Colonic mucosa (tissue), 4 donors: ENCODE measurements at places on chromosomes 1 and 21. TPM values are rescaled to one million over a fixed set of nuclear protein-coding genes. Genes with fewer than 3 reads are reported as not detected.

The PTPN7 gene
- 2.0 TPM for total RNA-seq

The PTGER3 gene
- total RNA-seq: 1.2 TPM

The LDLRAD1 gene
- 0.24 TPM for total RNA-seq

The EVI5 gene
- 29.0 TPM for total RNA-seq

DNA sequence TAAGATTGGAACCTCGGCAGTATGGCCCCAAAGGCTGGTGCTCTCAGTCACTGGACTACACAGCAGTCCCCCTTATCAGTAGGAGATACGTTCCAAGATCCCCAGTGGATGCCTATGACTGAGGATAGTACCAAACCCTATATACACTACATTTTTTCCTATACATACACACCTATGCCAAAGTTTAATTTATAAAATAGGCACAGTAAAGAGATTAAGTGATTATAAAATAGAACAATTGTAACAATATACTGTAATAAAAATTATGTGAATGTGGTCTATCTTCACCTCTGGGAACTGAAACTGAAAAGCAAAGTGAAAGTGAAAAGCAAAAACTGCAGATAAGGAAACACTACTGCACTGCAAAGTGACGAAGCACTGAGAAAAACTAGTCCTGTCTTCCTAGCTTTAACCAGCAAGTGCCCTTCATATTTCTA is 96.8 kb downstream of the INTS7 start:
- no peak overlapping the region for H3K4me3 ChIP-seq
- H3K36me3 ChIP-seq: no peaks in the 10 kb centered on the region
- DNase-seq: no peak

GRCh38 chr1:198030682-198031081 is 113.5 kb downstream of the LHX9 start:
- no peak overlapping the region for H3K27ac ChIP-seq
- DNase-seq: no peak
- H3K36me3 ChIP-seq: no peaks in the 10 kb centered on the region

- no peak overlapping the region for H3K4me3 ChIP-seq
- H3K27me3 ChIP-seq: no peaks in the 10 kb centered on the region
- H3K27ac ChIP-seq: no peak overlapping the region
- no peak for DNase-seq
- no peaks in the 10 kb centered on the region for H3K4me1 ChIP-seq
These were observed 213.2 kb downstream of the TGFB2 start for GRCh38 chr1:218558271-218558810.

DNA sequence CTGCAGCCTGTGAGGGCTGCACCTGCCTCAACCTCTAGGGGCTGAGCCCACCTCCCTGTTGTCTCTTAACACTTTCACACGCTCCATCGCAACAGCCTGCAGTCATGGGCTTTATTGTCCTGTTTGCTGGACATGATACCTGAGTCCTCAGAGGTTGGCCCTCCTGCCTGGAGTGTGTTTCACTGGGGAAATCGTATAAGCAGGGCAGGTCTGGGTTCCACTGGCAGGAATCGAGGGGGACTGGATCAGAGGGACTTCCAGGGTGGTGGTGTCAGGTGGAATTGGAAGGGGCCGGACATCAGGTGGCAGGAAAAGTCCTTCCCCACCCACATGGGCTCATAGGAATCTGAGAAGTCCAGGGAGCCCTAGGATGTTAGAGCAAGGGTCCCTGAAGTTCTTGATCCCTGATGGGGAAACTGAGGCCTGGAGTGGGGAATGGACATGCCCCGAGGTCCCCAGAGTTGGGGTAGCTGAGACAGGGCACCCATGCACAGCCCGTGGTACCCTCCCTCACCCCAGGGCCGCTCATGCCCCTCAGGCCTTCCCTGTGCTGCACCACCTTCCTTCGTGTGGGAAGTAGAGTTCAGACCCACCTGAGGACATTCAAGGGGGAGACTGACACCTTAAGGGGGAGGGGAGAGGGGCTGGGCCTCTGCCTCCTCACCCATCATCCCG is 66.6 kb downstream of the PIK3CD start:
- H3K4me1 ChIP-seq: no peaks in the 10 kb centered on the region
- no peaks in the 10 kb centered on the region for H3K27me3 ChIP-seq
- H3K4me3 ChIP-seq: no peak overlapping the region
- DNase-seq: no peak
- peak overlapping the region; percentile 62 for H3K27ac ChIP-seq
- H3K36me3 ChIP-seq: no peaks in the 10 kb centered on the region

- no peak overlapping the region for H3K4me3 ChIP-seq
- no peak for DNase-seq
- H3K4me1 ChIP-seq: no peaks in the 10 kb centered on the region
- H3K27me3 ChIP-seq: no peaks in the 10 kb centered on the region
- no peaks in the 10 kb centered on the region for H3K36me3 ChIP-seq
These were observed 20.4 kb upstream of the LAMC1 start for GRCh38 chr1:183002797-183003196.

DNA sequence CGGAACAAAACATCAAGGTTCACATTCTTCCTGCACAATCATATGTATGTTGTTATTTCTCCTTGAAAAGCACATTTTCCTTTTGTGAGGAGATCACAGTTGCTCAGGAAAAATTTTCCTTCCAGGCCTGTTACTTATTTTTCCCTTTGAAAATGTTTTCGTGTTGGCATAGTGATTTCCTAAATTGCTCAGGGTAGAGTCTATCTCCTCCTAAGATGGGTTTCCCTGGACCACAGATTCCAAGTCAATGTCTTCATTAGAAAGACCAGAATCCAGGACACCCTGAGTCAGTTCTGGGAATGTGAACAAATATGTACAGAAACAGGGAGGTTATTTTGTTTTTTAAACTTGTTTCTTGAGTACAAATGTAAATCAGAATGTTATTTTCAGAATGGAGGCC is 94.3 kb upstream of the C1orf105 start:
- H3K27ac ChIP-seq: no peak overlapping the region
- DNase-seq: no peak
- no peaks in the 10 kb centered on the region for H3K4me1 ChIP-seq
- H3K27me3 ChIP-seq: no peaks in the 10 kb centered on the region
- no peaks in the 10 kb centered on the region for H3K36me3 ChIP-seq
- H3K4me3 ChIP-seq: no peak overlapping the region

- no peaks in the 10 kb centered on the region for H3K4me1 ChIP-seq
- no peak for DNase-seq
- no peaks in the 10 kb centered on the region for H3K27me3 ChIP-seq
- no peaks in the 10 kb centered on the region for H3K36me3 ChIP-seq
- H3K4me3 ChIP-seq: no peak overlapping the region
These were observed 223.6 kb upstream of the DEPDC1 start for GRCh38 chr1:68720476-68720875.

- no peaks in the 10 kb centered on the region for H3K27me3 ChIP-seq
- no peak overlapping the region for H3K4me3 ChIP-seq
- H3K36me3 ChIP-seq: no peaks in the 10 kb centered on the region
- no peaks in the 10 kb centered on the region for H3K4me1 ChIP-seq
- no peak for DNase-seq
- no peak overlapping the region for H3K27ac ChIP-seq
These were observed 17.2 kb downstream of the TIE1 start for GRCh38 chr1:43317817-43318471.

- DNase-seq: no peak
- H3K4me3 ChIP-seq: no peak overlapping the region
- no peak overlapping the region for H3K27ac ChIP-seq
- no peaks in the 10 kb centered on the region for H3K27me3 ChIP-seq
- no peaks in the 10 kb centered on the region for H3K36me3 ChIP-seq
- no peaks in the 10 kb centered on the region for H3K4me1 ChIP-seq
These were observed 17.7 kb downstream of the TNR start for GRCh38 chr1:175725684-175726083.

DNA sequence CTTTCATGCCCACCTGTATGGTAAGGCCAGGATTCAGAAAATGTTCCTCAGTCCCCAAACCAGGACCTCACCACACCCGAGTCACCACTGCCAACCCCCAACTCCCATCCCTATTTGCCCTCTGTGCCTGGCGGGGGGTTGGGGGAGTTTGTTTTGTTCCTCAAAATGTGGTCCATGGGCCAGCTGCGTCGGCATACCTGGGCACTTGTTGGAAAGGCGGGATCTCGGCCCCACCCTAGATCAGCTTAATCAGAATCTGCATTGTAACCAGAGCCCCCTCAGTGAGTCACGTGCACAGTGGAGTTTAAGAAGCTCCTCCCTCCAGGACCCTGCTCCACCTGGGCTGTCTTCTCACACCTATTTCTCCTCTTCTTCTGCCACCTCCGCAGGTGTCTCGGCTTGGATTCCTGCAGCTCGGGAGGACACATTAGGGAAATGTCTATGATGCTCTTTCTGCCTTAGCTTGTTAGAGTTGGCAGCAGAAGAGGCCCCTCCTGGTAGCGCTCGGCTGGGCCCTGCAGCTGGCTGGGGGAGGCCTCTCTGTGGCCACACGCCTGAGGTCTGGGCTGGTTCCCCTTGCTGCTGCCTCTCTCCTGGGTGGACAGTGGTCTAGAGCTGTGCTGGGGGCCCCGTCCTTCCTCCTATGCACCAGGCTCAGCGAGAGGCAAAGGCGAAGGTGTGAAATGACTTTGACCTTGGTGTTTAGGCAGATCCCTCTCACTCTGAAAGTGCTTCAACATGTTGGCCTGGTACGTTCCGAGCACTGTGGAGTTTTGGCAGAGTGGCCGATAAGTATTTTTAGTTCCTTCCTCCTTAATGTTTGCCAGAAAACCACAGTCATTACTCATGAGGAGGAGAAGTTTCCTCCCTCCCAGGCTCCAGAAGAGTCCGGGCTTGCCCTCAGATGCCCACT is 41.8 kb upstream of the CAMTA1 start:
- no peak overlapping the region for H3K4me3 ChIP-seq
- H3K27ac ChIP-seq: peak overlapping the region; percentile 36
- H3K27me3 ChIP-seq: no peaks in the 10 kb centered on the region
- H3K36me3 ChIP-seq: no peaks in the 10 kb centered on the region

GRCh38 chr1:28409090-28409489 is 39.5 kb downstream of the PHACTR4 start:
- no peaks in the 10 kb centered on the region for H3K27me3 ChIP-seq
- no peaks in the 10 kb centered on the region for H3K36me3 ChIP-seq
- no peak overlapping the region for H3K27ac ChIP-seq
- H3K4me3 ChIP-seq: no peak overlapping the region
- no peaks in the 10 kb centered on the region for H3K4me1 ChIP-seq

DNA sequence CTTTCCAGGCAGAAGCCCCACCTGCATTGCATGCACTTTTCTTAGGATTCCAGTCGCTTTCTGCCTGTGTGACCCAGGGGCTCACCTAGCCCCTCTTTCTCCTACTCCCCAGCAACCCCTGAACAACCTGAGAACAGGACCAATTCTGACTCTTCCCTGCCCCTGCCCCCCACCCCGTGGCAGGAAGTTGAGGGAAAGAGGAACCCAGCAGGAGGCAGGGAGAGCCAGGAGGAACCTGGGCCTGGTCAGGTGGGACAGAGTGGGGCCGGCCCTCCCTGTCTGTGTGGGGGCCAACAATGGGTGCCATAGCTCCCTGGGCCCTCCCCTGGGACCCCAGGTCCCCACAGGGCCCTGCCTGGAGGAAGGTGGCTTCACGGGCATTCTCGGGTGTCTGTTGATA is 6.1 kb downstream of the BMP8A start:
- no peaks in the 10 kb centered on the region for H3K27me3 ChIP-seq
- DNase-seq: no peak
- no peaks in the 10 kb centered on the region for H3K36me3 ChIP-seq
- no peak overlapping the region for H3K27ac ChIP-seq
- no peak overlapping the region for H3K4me3 ChIP-seq
- no peaks in the 10 kb centered on the region for H3K4me1 ChIP-seq

GRCh38 chr1:98733782-98734112 is 72.2 kb downstream of the SNX7 start:
- DNase-seq: no peak
- no peaks in the 10 kb centered on the region for H3K4me1 ChIP-seq
- no peaks in the 10 kb centered on the region for H3K27me3 ChIP-seq
- H3K27ac ChIP-seq: no peak overlapping the region
- H3K4me3 ChIP-seq: no peak overlapping the region

DNA sequence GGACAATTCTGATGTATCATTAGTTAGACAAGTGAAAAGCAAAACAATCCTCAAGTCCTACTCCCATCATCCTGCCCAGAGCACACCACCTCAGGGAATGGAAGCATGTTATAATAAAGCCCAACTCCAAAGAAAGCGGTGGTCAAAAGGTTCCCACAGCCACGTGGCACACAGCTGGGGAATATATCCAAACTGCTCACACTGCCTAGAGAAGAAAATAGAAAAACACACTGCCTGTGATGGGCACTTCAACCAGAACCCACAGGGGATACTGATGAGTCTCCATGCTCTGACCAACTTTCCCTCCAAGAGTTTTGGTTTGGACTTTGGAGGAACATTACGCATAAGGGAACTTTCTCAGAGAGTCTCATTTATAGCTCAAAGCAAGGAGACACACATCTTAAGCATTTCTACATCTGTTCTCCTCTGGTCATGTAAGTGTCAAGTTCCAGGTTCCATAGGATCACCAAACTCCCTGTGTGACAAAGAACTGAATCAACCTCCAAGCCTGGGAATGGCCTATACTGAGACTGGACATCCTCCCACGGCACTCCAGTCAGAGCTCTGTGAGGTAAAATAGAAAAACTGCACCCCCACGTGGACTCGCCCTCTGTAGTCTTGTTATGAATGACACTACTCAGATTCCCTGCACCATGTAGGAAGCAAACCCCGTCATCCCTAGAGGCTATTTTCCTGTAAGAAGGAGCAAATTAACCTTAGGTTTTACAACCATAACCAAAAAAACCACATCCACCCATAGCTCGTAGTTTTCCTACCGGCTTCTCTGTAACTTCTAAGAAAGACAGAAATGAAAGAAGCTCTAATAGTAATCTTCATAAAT is 12.2 kb downstream of the DSTYK start:
- H3K4me3 ChIP-seq: no peak overlapping the region
- no peaks in the 10 kb centered on the region for H3K4me1 ChIP-seq
- H3K27me3 ChIP-seq: no peaks in the 10 kb centered on the region
- H3K36me3 ChIP-seq: no peaks in the 10 kb centered on the region
- H3K27ac ChIP-seq: no peak overlapping the region

DNA sequence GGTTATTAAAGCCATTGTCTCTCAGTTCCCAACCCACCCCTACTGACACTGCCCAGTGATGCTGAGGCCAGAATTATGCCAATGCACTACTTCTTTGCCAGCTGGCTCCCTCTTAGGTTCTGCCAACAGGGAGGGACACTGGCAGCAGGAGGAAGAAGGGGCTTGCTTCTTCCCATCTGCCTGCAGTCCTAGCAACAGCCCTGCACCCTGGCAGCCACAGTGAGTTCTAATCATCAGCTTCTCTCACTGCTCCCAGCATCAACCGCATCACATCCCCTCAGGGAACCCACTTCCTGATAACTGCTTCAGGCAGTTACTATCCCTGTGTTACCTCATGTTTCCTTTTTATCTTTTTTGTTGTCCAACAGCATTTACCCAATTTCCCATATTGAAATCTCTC is 86.2 kb downstream of the UBR4 start:
- no peak overlapping the region for H3K27ac ChIP-seq
- DNase-seq: no peak
- peaks cover 47% of the 10 kb centered on the region for H3K36me3 ChIP-seq
- peaks cover 5% of the 10 kb centered on the region for H3K4me1 ChIP-seq
- no peak overlapping the region for H3K4me3 ChIP-seq
- H3K27me3 ChIP-seq: no peaks in the 10 kb centered on the region

DNA sequence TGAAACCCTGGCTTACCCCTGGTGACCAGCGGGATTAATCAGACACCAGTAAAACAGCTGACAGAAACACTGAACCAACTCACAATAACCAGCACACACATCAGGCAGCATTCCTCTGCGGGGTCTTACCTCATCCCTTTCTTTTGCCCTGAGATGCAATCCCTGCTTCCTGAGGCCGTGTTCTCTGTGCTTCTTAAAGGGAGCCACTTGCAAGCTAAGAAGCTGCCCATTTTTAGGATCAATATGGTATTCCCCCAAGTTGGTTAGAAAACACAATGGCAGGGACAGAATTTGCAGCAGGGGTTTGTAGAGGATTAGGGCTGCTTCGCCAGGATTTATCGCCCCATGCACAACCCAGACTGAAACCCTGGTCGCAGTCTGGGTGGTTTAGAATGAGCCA is 74.7 kb upstream of the OLIG2 start:
- H3K4me3 ChIP-seq: no peak overlapping the region
- no peak overlapping the region for H3K27ac ChIP-seq
- H3K4me1 ChIP-seq: no peaks in the 10 kb centered on the region
- no peak for DNase-seq
- H3K27me3 ChIP-seq: no peaks in the 10 kb centered on the region
